ENCODE measurements at places on chromosomes 3 and 15.

DNA sequence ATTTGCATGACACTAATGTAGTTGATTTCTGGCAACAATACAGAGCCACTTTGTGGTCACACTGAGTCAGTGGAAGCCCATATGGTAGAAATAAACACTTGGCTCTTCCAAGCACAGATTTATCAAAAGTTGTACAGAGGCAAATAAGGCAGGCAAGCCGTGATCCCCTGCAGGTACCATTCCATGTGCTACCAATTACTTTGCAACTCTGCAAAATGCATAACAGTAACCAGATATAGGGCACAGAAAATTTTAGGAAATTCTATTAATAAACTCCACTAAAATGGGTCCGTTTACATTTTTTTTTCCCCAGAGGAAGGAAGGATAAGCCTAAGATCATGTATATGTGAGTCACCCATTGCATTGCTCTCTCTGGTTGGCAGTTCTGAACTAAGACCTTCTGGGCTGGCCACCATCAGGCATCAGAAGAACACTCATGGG, 103.1 kb upstream of the PTX3 start:
- DNase-seq: no peak

- DNase-seq: no peak
These were observed 4.5 kb downstream of the MYO9A start for GRCh38 chr15:72113347-72114031.

DNA sequence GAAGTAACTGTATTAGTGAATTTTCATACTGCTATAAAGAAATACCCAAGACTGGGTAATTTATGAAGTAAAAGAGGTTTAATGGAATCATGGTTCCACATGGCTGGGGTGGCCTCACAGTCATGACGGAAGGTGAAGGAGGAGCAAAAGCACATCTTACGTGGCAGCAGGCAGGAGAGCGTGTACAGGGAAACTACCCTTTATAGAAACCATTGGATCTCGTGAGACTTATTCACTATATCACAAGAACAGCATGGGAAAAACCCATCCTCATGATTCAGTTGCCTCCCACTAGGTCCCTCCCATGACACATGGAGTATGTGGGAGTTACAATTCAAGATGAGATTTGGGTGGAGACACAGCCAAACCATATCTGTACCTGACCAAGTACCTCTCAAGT, 812.3 kb upstream of the ALCAM start:
- DNase-seq: no peak

- DNase-seq: no peak
These were observed 568 bp downstream of the SENP2 start for GRCh38 chr3:185586686-185587039.
